ENCODE measurements at places on chromosomes 16 and 17.

GRCh38 chr16:804193-805048 lies 3.9 kb upstream of the GNG13 start:
- no peak for DNase-seq

DNA sequence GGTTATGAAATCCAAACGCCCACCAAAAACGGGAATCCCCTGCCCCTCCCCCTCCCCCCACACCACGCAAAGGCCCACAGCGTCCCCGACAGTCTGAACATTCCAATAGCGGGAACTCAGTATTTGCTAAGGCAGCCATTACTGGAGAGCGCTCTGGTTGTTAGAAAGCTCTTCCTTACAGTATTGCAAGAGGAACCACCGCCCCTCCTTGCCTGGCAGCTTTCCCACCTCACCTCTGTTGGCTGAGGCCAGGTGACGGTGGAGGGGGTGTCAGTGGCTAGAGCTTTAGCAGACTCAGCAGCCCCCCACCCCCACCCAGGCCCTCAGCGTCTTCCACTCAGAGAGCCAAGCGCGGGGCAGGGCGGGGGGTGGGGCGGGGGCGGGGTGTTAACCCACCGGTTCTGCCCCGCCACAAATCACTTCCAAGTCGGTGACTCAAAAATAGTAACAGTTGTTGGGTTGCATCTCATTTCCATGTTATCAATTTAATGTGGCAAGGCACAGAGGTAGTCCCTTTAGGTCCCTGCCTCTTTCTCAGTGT lies 2.2 kb upstream of the PLEKHH3 start:
- DNase-seq, result peak; percentile 85

DNA sequence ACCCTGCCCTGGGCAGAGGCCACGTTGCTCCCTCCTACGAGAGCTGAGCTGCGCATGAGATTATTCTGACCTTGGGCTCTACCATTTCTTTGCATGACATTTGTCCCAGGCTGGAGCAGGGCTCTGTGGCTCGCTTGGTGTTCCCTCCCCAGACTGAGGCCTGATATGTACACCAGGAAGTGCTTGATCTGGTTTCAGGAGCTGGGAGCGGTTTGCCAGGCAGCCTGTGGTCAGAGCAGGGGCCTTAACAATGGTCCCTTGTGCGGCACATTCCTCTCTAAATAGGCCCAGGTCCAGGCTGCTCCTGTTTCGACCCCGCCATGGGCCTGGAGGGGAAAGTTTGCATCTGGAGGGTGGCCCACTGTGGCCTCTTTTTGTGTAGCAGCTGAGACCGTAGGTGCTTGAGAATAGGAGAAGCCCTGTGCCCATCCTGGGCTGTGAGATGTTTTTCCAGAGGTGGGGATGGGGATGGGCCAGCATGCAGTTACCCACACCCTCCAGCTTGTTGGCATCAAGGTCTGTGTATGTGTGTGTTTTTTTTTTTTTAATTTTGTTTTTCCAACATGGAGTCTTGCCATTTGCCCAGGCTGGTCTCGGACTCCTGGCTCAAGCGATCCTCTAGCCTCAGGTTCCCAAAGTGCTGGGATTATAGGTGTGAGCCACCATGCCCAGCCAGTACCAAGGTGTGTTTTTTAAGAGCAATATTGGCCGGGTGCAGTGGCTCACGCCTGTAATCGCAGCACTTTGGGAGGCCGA lies 253.9 kb downstream of the SEC14L1 start:
- DNase-seq, result no peak

- no peak for DNase-seq
These were observed 33.8 kb downstream of the ATF7IP2 start for GRCh38 chr16:10419701-10420100.

GRCh38 chr17:61314368-61315078 lies 85.1 kb upstream of the TBX2 start:
- DNase-seq, result peak; percentile 78

- no peak for DNase-seq
These were observed 150.8 kb downstream of the CPPED1 start for GRCh38 chr16:12652924-12653323.

GRCh38 chr16:86202760-86203426 lies 303.9 kb downstream of the IRF8 start:
- DNase-seq, result no peak

DNA sequence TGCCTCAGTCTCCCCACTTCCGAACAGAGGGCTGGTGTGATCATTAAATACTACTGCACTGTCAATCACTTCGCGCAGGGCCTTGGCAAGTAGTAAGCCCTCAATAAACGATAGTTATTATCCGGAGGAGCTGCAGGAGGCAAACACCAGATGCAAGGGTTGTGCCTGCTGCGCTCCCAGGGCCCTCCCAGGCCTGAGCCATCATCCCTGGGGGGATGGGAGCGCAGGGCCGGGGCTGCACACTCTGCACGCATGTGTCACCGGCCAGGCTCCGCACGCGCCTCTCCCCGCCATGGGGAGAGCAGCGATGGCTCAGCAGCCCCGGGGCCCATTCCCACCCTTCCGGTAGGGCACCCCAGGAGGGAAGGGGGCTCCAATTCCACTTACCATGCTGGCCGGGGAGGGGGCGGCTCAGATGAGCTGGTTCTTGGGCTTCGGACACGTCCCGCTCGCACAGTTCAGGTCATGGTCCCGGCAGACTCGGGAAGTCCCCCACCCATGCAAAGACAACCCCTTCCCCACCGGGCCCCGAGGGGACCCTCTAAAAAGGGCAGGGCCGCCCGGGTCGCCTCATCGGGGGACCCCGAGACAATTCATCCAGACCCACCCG lies 681 bp downstream of the XPO6 start:
- DNase-seq, result peak; percentile 60

- DNase-seq, result no peak
These were observed 24.8 kb downstream of the CDC27 start for GRCh38 chr17:47164263-47164662.

GRCh38 chr17:44604768-44605485 lies 47.6 kb downstream of the FZD2 start:
- no peak for DNase-seq

DNA sequence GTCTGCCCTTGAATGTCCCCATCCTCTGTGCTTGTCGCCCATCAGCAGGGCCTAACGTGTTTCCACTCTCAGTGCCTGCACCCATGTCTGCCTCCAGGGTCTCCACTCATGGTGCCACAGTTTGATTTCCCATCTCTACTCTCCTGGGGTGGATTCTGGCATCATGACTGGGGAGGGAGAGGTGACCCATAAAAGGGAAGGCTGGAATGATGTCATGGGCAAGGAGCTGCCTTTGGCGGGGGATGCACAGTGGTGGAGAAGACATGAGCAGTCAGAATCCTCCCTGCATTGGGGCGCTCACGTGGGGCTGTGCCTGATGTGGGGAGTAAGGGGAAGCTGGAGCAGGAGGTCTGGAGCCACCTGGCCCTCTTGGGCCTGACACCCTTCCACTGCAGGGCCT lies 100.9 kb downstream of the USP22 start:
- no peak for DNase-seq

Measured in DMS 273 treated with DMSO at 0.1 percent for 48 hours (cell line).